Endothelial cell of umbilical vein (primary cell): ENCODE measurements at places on chromosomes 6 and 20.

DNA sequence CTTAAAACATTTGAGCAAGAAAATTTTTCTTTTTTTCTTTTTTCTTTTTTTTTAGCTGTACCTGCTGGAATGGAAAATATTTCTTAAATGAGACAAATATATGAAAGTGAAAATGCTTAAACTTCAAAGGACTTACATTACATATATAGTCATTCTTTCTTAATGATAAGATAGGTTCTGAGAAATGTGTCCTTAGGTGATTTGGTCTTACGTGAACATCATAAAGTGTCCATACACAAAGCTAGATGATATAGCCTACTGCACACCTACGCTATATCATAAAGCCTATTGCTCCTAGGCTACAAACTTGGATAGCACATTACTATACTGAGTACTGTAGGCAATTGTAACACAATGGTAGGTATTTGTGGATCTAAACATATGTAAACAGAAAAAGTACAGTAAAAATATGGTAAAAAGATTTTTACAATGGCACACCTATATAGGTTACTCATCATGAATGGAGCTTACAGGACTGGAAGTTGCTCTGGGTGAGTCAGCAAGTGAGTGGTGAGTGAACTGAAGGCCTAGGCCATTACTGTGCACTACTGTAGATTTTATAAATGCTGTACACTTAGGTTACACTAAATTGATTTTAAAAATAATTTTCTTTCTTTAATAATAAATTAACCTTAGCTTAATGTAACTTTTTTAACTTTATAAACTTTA is 54.6 kb downstream of the RPP21 start:
- no peaks in the 10 kb centered on the region for H3K4me1 ChIP-seq
- H3K27ac ChIP-seq: no peak overlapping the region
- H3K4me3 ChIP-seq: no peak overlapping the region

DNA sequence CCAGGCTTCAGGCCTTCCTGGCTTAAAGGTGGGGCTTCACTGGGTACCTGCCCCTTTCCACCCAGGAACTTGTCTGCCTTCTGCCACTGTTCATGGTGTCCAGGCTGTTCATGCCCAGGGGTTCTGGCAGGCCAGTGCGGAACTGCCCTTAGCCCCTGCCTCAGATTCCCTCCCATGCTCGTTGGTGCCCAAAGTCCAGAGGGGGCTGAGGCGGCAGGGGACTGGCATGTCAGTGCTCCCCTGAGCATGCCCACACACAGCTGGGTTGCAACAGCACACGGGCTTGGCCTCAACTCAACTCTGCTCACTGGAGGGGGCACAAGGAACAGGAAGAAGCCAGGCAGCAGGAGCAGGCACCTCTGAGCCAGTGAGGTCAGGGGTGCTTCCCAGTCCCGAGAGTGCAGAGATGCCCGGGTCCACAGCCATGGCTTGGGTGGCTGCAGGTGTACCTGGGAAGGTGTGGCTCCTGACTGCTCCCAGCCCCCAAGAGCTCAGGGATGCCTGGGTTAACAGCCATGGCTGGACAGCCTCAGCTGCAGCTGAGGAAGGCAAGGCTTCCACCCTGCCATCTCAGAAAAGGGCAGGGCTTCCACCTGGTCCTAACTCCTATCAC is 845.9 kb downstream of the EYS start:
- H3K4me3 ChIP-seq: no peak overlapping the region
- H3K27me3 ChIP-seq: no peaks in the 10 kb centered on the region
- DNase-seq: no peak
- H3K4me1 ChIP-seq: no peaks in the 10 kb centered on the region
- H3K27ac ChIP-seq: no peak overlapping the region

GRCh38 chr6:108673153-108673552 is 112.4 kb downstream of the FOXO3 start:
- peaks cover 11% of the 10 kb centered on the region for H3K4me1 ChIP-seq
- no peak for DNase-seq
- no peak overlapping the region for H3K27ac ChIP-seq

GRCh38 chr6:7410851-7411250 is 21.2 kb downstream of the RIOK1 start:
- H3K4me1 ChIP-seq: no peaks in the 10 kb centered on the region
- H3K4me3 ChIP-seq: no peak overlapping the region
- no peaks in the 10 kb centered on the region for H3K27me3 ChIP-seq
- no peak for DNase-seq
- H3K27ac ChIP-seq: no peak overlapping the region
- peaks cover 21% of the 10 kb centered on the region for H3K36me3 ChIP-seq

- no peaks in the 10 kb centered on the region for H3K27me3 ChIP-seq
- H3K4me1 ChIP-seq: no peaks in the 10 kb centered on the region
- no peak for DNase-seq
- no peak overlapping the region for H3K4me3 ChIP-seq
- no peak overlapping the region for H3K27ac ChIP-seq
Observed at GRCh38 chr20:25376886-25377285, 13.7 kb downstream of the ABHD12 start.
